ENCODE measurements at places on chromosomes 6 and 20. TPM values are rescaled to one million over a fixed set of nuclear protein-coding genes. Genes with fewer than 3 reads are reported as not detected.
A peak's percentile ranks its signal among the peaks of the same experiment; 100 is the strongest.

The NHLRC1 gene
- total RNA-seq = 0.90 TPM

- DNase-seq = no peak
Measured at GRCh38 chr6:119327810-119328209, 21.8 kb downstream of the MAN1A1 start.

DNA sequence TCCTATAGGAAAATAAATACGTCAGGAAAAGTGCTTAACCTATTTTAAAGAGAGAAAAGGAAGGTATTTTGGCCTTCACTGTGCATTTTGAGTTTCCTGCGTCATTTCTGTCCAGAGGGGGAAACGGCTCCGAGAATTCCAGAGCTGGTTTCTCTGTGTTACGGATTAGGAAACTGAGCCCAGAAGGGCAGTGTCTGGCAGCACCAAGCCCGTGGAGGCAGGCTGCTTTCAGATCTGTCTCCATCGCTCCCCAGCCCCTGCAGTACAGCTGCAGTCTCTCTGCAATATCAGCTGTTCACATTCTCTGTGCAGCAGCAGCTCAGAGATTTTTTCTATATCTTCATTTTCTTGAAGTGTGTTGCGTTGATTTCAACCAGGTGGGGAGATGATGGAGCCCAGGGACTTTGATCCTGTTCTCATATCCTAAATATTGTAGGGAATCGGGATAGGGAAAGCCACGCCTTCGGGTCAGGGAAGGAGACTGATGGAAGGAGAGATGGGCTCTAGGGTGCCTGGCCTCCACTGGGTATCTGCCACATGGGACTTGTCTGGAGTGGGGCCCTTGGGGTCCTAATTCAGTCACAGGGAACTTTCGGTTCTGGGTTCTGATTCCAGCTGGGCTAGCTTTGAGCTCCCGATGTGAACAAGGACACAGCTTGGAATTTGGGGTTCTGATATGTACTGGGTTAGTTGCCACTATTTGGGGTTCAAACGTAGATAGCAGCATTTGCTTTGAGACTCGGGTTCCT is 2.8 kb downstream of the ANKRD60 start:
- DNase-seq = no peak

The AURKA gene
- 10.9 TPM for total RNA-seq

DNA sequence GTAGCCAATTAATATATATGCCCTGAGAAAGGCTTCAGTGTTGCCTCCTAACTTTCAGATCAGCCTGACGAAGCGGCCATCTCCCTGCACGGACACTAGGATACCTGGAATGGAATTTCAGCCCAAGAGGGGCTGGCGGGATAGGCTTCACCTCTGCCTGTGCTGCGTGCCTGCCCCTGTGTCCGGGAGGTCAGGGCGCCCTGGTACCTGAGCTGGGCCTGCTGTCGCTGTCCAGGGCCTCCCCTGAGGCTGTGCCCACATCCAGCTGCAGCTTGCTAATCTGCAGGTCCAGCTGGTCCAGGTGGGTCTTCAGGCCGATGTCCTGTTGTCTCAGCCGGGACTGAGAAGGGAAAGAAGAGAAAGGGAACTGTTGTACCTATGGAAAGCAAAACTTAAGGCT is 8.6 kb downstream of the DACT2 start:
- DNase-seq = no peak

DNA sequence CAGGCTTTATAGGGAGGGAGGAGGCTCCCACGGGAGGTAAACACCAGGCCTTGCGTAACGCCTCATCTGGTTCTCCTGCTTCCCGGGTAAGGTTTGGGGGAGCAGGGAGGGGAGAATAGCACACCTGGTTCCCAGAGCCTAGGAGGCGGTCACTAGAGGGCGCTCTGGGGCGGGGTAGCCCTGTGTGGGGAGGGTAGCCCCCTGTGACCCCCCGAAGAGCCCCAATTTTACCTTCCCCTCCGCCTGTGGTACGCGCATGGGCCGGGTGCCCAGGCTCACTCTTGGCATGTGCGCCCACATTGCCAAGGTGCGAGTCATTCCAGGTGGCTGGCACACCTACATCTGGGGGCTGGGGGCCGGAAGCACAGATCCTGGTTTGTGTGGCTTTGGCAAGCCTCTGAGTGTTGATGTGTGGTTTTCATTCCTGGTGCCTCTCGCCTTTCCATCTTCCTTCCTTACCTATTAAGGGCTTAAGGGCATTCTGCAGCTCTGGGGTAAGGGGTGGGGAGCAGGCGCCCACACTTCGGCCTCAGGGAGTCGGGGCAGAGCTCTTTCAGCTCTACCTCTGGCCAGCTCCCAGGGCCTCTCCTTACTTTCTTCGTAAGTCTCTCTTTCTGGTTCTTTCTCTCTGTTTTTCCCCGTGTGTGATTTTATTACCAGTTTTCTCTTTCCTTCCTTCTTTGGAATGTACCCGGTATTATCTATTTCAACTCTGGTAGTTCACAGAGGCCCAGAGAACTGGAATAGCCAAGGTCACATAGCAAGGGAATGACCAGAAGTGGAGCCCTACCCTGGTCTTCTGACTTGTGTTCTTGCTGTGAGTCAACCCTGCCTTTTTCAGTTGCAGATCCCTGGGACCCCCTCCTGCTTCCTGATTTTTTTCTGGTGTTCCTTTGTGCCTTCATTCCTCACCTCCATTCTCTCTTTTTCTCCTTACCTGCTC is 492 bp upstream of the RNF39 start:
- no peak for DNase-seq

The REM1 gene
- total RNA-seq = 0.44 TPM

DNA sequence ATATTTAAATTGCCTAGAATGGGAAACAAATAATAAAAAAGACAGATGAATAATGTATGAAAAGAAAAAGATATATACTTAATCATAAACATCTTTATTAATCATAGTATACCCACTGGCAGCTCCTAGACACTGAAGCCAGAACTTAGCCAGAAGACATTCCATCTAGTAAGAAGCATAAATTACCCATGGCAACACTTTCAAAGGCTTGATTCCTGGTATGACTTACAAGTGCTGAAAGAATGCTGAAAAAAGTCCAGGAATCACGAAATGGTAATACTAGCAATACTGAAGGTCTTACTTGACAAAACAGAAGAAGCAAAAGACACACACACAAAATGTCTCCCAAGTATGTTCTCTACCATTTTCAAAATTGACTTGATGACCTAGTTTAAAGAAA is 38.0 kb downstream of the RWDD2A start:
- no peak for DNase-seq

DNA sequence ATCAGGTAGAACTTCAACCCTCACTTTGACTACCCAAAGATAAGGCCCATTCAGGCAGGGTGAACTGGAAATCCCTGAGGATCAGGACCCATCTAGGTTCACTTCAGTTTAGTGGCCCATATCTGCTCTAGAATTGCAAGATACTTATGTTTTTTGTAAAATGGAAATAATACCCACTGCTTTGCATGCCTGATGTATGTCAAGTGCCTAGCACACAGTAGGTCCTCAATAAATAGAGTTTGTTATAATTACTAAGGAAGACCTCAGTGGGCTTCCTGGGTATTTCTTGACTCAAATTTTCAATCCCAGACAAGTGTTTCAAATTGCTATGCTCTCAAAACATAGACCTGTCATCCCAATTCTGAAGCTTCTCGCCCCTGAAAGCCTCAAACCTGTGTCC is 32.5 kb downstream of the PIGU start:
- no peak for DNase-seq

DNA sequence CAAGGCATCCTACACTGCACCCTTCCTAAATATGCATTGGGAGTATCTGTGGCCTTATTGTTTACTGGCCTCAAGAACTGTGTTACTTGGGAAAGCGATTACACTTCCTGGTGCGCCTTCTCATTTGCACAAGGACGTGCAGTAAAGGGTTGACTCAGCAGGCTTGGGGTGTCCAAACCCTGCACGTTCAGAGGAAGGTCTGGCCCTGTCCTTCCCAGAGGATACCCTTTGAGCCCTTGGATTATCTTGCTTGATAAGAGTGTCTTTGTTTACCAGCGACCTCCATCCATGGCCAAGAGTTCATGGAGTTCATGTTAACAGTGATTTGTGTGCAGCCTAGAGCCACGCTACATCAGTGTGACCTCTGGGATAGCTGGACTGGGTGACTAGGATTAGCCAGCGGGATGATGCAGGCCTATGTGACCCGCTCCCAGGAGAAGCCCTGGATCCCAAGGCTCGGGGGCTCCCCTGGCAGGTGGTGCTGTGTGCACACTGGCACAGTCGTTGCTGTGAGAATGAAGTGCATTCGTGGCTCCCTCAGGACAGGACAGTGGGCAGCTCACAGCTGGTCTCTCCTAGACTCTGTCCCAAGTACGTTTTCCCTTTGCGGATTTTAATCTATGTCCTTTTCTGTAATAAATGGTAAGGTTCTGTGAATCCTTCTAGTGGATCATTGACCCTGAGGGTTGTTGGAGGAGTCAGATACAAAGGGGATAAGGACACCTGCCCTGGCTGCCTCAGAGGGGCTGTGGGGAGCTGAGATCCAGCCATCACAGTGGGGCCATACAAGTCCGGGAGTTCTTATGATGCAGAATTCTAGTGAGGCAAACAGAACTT is 73.5 kb downstream of the TTLL2 start:
- DNase-seq = no peak

DNA sequence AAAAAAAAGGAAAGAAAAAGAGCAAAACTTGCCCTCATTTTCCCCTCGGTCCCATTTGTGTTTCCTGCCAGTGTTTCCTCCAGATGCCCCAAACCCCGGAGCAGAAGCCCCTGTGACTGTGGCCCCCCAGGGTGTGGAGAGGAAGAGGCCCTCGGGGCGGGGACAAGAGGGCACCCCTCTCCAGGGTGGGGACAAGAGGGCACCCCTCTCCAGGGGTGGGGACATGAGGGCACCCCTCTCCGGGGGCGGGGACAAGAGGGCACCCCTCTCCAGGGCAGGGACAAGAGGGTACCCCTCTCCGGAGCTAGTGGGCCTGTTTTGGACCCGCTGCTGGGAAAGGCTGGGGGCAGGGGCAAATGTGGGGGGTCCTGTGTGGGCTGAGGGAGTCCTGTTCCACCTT is 13.1 kb downstream of the MYT1 start:
- DNase-seq = no peak

The PRSS35 gene
- 0.61 TPM for total RNA-seq

The POU5F1 gene
- 0.31 TPM for total RNA-seq

GRCh38 chr6:7176208-7176607 is 68.4 kb downstream of the RREB1 start:
- no peak for DNase-seq

DNA sequence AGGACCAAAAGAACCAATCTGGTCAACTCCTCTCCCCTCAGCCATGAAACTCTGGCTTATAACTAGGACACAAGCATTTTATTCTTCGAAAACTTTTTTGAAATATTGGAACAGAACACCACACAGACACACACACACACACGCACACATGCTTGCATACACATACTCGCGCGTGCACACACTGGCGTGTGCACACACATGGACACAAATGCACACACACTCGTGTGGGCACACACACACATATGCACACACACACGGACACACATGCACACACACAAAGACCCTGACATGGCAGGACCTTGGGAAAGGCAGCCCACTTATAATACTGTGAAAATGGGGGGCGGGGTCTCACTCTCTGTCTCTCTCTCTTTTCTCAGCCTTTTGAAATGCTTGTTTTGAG is 63.9 kb downstream of the TMEM242 start:
- DNase-seq = no peak

DNA sequence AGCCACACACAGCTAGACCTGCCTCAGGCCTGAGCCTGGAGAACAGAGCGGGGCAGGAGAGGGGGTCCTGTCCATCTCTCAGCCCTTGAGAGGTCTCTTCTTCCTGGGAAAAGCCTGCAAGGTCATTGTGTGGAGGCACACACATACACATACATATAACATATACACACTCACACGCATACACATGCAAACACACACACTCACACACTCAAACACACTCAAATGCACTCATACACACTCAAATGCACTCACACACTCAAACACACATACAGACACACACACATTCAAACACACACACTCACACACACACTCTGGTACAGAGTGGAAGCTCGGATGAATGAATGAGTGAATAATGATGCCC is 515 bp downstream of the TLDC2 start:
- DNase-seq = no peak

The POPDC3 gene
- total RNA-seq = 42.2 TPM

The OOEP gene
- not detected for total RNA-seq

GRCh38 chr6:170212956-170213636 is 77.8 kb downstream of the DLL1 start:
- no peak for DNase-seq

DNA sequence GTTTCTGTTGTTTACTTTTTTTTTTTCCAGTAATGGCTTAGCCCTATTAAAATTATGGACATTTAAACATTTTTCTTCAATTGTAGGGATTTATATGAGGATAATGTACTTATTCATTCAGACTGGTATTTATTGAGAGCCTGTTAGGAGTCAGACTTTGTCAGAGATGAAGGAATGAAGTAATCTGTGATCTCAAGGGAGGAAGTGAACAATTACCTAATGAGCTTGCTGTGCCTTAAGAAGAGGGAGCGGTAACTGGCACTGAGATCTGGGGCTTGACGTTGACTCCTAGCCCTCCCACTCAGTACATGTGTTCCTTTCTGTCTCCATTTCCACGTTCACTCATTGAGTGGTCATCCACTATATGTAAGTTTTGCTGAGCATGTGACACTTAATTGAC is 12.6 kb downstream of the AFDN start:
- DNase-seq = no peak

GRCh38 chr6:90285042-90285481 is 11.6 kb downstream of the BACH2 start:
- DNase-seq = no peak

- no peak for DNase-seq
Measured at GRCh38 chr6:138957484-138957883, 30.6 kb downstream of the REPS1 start.

The PAK5 gene
- total RNA-seq = not detected

DNA sequence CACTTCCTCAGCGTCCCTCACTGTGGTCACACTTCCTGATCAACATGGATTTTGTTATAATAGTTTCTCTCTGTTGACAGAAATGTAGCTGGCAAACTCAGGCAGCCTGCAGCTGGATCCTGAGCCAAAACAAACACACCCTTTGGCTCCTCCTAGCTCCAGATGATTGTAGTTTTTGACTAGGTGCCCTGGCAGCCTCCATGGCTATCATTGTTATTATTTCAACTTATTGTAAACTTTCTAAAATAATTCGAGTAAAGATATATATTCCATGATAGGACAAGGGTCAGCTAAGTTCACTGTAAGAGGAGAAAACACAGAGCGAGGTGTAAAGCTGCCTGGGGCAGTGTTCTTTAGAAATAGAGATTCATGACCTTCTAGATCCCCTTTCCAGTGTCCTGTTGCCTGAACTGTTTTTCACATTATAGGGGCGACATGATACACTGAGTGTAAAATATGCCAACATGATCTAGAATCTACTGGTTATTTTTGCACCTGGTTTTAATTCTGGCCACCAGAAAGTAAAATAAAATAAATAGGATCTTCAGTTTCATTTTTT is 98.2 kb upstream of the HDGFL1 start:
- peak; percentile 64 for DNase-seq
